Amygdala (tissue), 56 donors: ENCODE measurements at places on chromosomes 2 and 18.

- DNase-seq: no peak
These were observed 120.8 kb downstream of the FAM168B start for GRCh38 chr2:130972410-130972809.

DNA sequence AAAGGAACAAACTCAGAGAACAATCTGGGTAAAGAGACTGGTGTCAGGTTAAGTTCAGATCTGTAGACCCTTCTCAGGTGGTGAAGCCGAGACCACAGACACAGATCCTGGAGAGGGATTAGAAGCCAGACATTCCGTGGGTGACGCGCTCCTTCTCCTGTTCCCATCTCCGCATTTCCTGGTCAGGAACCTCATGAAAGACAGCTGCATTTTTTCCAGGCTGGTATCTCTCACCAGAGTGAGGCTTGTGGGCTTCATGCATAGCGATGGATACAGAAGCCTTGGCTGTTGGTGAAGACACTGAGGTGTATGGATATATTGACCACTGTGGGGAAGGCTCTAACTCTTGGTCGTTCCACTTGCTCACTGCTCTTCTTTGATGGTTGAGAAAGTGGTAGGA, 152.6 kb downstream of the FAM210A start:
- no peak for DNase-seq

DNA sequence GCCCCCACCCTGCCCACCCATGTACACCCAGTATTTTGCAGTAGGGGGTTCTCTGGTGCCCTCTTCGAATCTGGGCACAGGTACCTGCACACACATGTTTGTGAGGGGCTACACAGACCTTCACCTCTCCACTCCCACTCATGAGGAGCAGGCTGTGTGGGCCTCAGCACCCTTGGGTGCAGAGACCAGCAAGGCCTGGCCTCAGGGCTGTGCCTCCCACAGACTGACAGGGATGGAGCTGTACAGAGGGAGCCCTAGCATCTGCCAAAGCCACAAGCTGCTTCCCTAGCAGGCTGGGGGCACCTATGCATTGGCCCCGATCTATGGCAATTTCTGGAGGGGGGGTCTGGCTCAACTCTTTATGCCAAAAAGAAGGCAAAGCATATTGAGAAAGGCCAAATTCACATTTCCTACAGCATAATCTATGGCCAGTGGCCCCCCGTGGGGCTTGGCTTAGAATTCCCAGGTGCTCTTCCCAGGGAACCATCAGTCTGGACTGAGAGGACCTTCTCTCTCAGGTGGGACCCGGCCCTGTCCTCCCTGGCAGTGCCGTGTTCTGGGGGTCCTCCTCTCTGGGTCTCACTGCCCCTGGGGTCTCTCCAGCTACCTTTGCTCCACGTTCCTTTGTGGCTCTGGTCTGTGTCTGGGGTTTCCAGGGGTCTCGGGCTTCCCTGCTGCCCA, 9.3 kb downstream of the PROC start:
- no peak for DNase-seq

- DNase-seq: no peak
These were observed 573.8 kb downstream of the TSN start for GRCh38 chr2:122329278-122329677.

DNA sequence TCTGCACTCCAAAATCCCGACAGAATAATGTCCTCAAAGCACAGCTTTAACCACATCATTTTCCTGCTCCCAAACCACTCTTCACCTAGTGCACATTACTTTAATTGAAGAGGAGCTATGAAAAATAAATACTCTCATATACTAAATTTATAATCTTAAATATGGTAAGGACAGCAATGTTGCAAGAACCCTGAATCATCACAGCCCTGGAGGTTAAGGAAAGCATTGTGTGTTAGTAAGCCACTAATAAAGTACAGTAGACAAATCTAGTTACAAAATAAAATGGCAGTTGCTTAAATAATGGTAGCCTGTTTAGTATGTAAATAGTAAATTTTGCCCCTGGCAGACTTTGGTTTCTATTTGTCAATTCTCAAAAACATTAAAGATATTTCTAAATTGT, 27.0 kb upstream of the CCDC178 start:
- DNase-seq: no peak

GRCh38 chr2:44802777-44803424, 138.6 kb upstream of the SIX3 start:
- no peak for DNase-seq

GRCh38 chr2:162254236-162254871, 11.1 kb upstream of the FAP start:
- DNase-seq: no peak

- DNase-seq: no peak
These were observed 103.4 kb downstream of the CLIP4 start for GRCh38 chr2:29218550-29219125.

- no peak for DNase-seq
These were observed 72.8 kb downstream of the ABI2 start for GRCh38 chr2:203400805-203401585.

GRCh38 chr2:86186431-86186830, 8.8 kb downstream of the IMMT start:
- no peak for DNase-seq

DNA sequence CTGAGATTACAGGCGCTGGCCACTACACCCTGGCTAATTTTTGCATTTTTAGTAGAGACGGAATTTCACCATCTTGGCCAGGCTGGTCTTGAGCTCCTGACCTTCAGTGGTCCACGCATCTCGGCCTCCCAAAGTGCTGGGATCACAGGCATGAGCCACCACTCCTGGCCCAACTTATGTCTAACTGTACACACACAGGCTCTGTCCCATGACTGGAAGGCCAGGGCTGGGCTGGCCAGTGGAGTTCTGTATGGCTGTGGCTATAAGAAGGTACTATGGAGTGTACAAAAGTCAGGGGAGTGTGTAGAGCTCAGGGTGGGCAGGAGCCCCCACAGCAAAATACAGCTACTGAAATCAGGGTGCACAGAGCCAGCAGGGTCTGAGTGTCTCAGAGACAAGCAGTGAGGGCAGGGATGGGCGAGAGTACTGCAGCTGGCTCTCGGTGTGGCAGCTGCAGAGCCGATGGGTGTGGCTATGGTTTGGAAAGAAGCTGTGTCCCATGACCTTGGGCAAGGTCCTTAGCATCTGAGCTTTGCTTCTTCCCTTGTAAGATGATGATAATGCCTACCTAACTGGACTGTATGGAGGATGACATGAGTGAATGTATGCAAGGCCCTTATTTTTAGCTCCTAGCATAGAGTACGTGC, 10.4 kb upstream of the MSGN1 start:
- DNase-seq: no peak

GRCh38 chr2:138447889-138448570, 53.5 kb upstream of the SPOPL start:
- no peak for DNase-seq

GRCh38 chr2:222835143-222835822, 25.6 kb upstream of the ACSL3 start:
- no peak for DNase-seq

DNA sequence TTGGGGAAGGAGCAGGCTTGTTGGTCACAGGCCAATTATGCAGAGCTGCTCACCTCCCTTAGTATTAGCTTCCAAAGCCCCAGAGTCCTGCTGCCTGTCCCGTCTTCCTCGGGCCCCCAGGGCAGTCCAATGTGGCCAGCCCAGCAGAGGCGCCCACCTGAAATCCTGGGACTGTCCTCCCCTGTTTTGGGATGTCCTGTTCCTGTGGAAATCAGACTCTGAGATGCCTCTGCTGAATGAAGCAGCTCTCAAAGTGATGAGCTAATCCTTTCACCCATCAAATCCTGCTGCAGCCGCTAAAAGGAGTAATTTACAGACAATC, 105.3 kb downstream of the CABLES1 start:
- DNase-seq: no peak

DNA sequence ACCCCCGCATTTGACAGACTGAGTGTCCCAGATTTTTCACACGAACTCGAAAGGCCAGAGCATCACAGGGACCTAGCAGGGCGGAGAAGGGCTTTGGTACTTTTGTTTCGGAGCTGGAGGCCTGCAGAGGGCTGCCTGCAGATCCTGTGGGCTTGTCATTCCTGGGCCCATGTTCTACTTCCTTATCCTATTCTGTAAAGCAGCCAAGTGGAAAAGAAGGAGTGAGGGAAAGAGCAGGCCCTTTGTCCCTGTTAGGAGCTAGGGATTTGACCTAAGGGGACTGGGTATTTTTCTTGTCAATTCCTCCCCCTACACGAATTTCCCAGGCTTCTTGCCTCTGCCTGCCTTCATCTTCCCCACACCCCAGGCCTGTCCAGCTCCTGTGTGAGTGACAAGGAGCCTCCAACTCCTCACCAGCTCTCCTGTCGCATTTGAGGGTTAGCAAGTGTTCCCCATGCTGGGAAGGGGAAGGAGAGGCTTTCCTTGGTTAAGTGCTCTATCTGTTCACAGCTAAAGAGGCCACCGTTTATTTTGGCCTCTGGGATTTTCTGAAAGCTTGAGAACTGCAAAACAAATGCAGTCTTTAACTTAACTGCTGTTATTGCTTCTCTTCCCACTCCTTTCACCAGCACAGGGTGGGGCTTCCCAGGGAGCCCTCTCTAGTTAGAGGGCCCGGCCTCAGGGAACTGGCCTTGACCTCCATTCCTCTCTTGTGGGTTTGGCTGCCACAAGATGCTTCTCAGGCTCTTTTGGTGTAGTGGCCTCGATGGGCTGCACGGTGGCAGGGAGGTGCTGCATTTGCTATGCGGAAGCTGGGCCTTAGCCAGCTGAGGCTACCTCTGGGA, 61.2 kb downstream of the SGPP2 start:
- DNase-seq: no peak

- DNase-seq: no peak
These were observed 1143.4 kb downstream of the CNTNAP5 start for GRCh38 chr2:125168442-125168841.

DNA sequence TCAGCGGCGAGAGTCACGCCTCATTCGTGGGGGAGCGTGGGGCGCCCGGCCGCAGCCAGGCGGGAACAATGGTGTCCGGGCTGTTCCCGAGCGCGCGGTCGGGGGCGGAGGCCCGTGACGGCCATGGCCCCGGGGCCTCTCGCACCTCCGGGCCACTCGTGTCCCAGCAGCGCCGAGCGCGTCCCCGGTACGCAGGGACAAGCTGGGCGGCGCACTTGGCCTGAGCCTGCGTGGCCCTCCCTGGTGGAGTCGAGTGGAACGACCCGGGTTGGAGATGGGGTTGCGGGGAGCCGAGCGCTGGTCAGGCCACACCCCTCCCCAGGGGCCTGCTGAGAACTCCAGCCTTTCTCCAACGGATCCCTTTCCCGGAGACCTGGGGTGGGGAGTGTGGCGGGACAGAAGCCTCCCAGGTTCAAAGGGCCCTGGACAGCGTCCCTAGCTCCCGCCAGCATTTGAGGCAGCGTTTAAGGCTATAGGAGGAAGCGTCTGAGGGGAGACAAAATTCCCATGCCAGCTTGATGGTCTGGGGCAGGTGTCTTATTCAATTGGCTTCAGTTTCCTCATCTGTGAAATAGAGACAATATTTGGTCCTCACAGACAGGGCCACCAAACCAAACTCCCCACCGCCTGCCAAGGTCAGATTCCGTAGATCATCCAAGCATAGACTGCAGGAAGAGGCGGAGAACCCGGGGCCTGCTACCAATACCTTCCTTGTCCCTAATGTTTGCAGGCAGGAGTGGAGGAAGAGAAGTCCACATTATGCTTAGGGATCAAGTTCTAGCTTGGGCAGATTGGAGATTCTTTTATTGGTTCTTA, 553 bp downstream of the CNDP2 start:
- DNase-seq: no peak

GRCh38 chr18:70029163-70029562, 81.5 kb upstream of the CD226 start:
- no peak for DNase-seq

GRCh38 chr2:100898035-100898665, 78.2 kb downstream of the NPAS2 start:
- DNase-seq: no peak

DNA sequence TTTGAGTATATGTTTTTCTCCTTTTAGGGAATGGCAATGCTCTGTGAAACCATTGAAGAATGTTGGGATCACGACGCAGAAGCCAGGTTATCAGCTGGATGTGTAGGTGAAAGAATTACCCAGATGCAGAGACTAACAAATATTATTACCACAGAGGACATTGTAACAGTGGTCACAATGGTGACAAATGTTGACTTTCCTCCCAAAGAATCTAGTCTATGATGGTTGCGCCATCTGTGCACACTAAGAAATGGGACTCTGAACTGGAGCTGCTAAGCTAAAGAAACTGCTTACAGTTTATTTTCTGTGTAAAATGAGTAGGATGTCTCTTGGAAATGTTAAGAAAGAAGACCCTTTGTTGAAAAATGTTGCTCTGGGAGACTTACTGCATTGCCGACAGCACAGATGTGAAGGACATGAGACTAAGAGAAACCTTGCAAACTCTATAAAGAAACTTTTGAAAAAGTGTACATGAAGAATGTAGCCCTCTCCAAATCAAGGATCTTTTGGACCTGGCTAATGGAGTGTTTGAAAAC, 82.3 kb downstream of the ACVR2A start:
- DNase-seq: no peak

DNA sequence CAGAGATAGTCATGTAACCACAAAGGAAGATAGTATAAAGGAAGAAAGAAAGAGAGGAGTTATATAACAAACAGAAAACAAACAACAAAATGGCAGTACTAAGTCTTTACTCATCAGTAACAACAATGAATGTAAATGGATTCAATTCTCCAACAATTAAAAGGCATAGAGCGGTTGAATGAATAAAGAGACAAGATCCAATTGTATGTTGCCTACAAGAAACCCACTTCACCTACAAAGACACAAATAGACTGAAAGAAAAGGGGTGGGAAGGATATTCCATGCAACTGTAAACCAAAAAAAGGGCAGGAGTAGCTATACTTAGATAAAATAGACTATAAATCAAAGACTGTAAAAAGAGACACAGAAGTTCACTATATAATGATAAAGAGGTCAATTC, 157.3 kb upstream of the CREB1 start:
- no peak for DNase-seq

- DNase-seq: no peak
These were observed 5.2 kb downstream of the GATA6 start for GRCh38 chr18:22174341-22175145.

DNA sequence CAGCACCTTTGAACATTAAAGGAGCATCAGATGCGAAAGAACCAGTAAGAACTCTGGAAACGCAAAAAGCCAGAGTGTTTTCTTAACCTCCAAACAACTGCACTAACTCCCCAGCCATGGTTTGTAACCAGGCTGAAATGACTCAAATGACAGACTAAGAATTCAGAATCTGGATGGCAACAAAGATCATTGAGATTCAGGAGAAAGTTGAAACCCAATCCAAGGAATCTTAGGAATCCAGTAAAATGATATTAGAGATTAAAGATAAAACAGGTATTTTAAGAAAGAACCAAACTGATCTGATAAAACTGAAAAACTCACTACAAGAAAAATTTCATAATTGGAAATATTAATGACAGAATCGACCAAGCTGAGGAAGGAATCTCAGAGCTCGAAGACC, 116.7 kb downstream of the PTRHD1 start:
- no peak for DNase-seq

GRCh38 chr2:166152064-166152463, 24.2 kb upstream of the SCN1A start:
- no peak for DNase-seq
